Heart left ventricle (tissue), 16 donors: ENCODE measurements at places on chromosomes 5 and 9. TPM values are rescaled to one million over a fixed set of nuclear protein-coding genes. Genes with fewer than 3 reads are reported as not detected.

Gene SCGB3A2
- total RNA-seq, result not detected

DNA sequence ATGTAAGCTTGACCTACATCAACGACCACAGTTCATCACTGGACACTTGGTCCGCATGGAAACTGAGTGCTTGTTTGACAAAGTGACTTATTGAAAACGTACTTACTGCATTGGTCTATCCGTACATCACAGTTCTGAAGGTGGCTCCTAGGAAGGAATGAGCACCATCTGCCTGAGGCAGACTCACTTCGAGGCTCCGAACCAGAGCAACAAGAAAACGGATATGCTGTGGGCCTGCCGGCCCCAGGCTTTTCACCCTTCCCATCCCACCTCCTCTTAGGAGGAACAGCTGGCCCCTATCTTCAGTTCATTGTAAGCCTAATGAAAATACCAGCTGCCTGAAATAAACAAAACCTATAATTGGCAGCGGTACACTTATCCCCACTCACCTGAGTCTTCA lies 67.2 kb upstream of the TSLP start:
- DNase-seq, result no peak

Gene UBE2R2
- total RNA-seq, result 37.6 TPM

- no peak for DNase-seq
These were observed 31.8 kb upstream of the TLR4 start for GRCh38 chr9:117672369-117672768.

DNA sequence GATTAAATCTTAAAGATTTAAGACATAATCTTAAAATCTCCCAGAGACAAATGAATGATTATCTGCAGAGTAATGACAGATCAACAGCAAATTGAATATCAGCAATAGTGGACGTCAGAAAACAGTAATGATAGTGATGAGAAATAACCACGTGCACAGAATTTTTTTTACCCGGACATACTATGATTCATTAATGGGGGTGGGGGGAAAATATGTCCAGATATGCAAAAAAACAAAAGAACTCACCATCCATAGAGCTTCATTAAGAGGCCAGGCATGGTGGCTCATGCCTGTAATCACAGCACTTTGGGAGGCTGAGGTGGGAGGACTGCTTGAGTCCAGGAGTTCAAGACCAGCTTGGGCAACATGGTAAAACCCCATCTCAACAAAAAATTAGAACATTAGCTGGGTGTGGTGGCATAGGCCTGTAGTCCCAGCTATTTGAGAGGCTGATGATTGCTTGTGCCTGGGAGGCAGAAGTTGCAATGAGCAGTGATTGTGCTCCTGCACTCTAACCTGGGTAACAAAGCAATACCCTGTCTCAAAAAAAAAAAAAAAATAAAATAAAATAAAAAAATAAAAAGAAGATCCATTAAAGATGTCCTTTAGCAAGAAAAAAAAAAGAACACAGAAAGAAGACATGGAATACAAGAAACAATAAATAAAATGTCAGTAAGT lies 30.9 kb upstream of the SHOC1 start:
- no peak for DNase-seq

Gene MORN5
- total RNA-seq, result not detected

- DNase-seq, result peak; percentile 68
These were observed 75.0 kb upstream of the SAP30L start for GRCh38 chr5:154370813-154371212.

GRCh38 chr9:1723522-1724015 lies 291.6 kb upstream of the SMARCA2 start:
- no peak for DNase-seq

Gene ZNF367
- 3.1 TPM for total RNA-seq

DNA sequence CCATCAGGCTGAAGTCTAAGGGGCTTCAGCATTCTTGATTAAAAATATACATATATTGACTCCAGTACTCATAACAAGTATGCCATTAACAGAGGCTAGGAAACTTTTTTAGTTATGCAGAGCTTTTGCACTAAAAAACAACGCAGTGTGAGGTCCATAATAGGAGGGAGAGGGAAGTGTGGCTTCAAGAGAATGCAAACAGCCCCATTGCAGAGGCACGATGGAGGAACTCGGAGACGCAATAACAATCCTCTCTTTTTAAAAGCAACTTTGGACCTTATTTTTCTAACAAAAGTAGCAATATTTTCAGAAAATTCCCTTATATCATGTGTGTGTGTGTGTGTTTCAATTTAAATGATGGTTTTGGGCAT lies 150.0 kb upstream of the PTCH1 start:
- no peak for DNase-seq

Gene CCDC69
- 119 TPM for total RNA-seq

GRCh38 chr9:91760906-91761305 lies 189.1 kb downstream of the ROR2 start:
- no peak for DNase-seq

DNA sequence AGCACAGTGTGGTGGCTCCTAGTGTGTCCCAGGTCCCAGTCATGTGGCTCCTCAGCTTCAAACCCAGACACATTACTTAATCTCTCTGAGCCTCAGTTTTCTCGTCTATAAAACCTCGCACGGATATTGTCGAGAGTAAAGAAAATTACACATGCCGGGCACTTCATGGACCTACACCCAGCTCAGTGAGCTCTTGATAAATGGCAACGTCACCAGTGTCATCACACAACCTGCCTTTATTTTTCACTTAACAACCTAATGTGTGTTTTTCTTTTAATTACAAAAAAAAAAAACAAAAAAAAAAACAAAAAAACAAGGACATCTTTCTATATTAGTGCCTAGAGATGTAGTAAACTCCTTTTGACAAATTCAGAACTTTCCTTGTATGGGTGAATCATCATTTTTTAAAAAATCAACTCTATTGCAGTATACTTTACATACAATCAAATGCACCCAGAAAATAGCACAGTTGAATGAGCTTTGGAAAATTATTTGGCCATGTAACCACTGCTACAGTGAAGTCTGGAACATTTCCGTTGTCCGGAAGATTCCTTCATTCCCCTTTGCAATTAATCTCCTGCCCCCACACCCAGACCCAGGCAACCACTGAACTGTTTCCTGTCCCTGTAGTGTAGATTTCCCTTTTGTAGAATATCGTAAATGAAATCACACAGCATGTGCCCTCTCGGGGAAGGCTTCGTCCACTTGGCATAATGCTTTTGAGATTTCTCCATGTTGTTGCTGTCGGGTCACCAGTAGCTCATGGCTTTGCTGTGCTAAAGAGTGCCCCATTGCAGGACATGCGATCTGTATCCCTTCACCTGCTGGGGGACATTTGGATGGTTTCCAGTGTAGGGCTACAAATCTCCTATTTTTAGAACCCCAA lies 100.4 kb upstream of the LARP1 start:
- no peak for DNase-seq

Gene SLC34A1
- not detected for total RNA-seq

Gene IL4
- total RNA-seq, result not detected

DNA sequence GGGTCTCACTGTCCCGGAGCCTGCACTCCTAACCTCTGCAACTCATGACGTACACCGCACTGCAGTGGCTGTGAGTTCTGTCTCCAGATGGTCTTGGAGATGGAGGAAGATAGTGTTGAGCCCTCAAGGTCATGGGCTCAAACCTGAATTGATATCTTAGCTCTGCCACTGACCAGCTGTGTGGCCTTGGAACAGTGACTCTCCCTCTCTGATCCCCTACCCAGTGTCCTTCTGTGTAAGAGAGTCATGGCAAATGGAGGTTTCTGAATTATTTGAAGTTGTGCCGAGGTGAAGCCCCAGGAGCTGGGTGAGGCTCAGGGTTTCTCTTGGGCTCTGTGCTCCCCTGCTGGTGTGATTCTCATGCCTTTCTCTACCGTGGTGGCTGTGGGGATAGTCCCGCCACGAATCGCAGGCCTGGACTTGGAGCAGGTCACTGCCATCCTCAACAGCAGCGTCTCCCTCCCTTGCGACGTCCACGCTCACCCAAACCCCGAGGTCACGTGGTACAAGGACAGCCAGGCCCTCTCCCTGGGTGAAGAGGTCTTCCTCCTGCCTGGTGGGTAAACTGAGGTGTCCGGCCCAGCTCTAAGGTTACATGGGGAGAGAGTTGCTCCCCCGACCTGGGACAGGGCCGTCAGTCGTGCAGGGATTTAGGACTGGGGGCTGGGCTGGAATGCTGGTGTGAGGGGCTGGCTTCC lies 60.6 kb upstream of the ASS1 start:
- no peak for DNase-seq

DNA sequence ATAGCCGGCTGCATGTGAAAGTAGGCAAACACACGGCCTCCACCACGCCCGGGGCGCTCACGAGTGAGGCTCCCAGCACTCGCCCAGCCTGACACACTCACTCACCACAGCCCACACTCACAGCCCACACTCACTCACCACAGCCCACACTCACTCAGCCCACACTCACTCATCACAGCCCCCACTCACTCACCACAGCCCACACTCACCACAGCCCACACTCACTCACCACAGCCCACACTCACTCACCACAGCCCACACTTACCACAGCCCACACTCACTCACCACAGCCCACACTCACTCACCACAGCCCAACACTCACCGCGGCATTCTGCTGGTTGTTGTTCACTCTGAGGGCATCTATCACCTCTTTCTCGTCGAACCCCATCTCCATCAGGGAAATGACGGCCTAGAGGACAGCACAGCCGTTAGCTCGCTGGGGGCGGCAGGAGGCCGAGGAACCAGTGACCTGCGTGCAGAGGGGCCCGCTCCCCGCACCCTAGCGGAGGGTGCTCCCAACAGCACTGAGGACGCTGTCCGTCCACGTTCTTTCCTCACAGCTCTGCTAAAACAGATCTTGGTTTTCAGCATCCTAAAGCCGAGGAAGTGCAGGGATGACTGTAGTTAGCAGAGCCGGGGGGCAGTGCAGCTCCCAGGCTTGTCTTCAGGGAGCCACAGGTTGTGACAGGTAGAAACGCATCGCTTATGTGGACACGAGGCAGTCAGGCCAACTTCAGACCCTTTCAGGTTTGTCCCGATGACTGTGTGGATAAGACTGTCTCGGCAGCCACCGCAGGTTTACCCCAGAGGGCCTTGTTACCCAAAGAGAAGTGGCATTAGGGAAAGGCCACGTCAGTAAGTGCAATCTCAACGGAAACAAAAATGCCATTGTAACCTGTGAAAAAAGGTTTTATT lies 21.6 kb downstream of the UBAC1 start:
- no peak for DNase-seq

Gene AIF1L
- 16.1 TPM for total RNA-seq
